ENCODE measurements at places on chromosomes 4 and X. TPM values are rescaled to one million over a fixed set of nuclear protein-coding genes. Genes with fewer than 3 reads are reported as not detected.

DNA sequence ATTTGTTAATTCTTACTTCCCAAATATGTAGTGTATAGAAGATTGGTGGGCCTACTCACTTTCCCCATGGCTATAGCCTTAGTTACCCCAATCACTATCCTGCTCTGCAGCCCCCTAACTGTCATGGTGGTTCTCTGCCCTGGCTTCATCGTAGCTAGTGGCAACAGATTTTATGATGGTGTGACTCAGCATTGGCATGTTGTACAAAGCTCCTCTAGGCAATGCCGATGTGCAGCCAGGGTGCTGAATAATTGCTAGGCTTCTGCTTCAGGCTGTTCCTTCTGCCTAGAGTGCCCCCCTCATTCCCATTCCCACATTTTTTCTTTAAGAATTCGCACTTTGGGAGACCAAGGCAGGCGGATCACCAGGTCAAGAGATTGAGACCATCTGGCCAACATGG, 35.2 kb downstream of the AFF2 start:
- H3K27me3 ChIP-seq = no peaks in the 10 kb centered on the region
- H3K36me3 ChIP-seq = no peaks in the 10 kb centered on the region
- H3K4me1 ChIP-seq = no peaks in the 10 kb centered on the region
- no peak overlapping the region for H3K4me3 ChIP-seq
- no peak overlapping the region for H3K27ac ChIP-seq

DNA sequence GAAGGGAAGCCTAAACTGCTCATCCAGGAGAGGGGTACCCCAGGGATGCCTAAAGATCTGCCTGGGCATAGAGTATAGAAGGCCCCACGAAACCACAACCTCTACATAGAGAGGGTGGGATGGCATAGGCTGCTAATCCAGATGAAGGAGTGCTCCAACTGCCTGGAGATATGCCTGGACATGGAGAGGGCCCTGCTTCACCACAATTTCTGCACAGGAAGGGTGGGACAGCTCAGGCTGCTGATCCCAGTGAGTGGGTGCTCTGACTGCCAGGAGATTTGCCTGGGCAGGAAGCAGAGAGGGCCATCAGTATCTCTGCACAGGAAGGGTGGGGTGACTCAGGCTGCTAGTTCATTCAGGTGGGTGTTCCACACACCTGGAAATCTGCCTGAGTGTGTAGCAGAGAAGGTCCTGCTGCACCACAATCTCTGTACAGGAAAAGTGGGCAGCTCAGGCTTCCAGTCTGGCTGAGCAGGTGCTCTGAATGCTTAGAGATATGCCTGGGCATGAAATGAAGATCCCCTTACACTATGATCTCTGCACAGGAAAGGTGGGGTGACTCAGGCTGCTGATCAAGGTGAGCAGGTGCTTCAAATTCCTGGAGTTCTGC, 61.1 kb downstream of the ZNF518B start:
- H3K4me3 ChIP-seq = no peak overlapping the region
- H3K36me3 ChIP-seq = no peaks in the 10 kb centered on the region
- H3K4me1 ChIP-seq = no peaks in the 10 kb centered on the region

The HEPH gene
- total RNA-seq = not detected

The BTK gene
- not detected for total RNA-seq

GRCh38 chr4:45120163-45120562, 393.8 kb upstream of the GNPDA2 start:
- H3K27ac ChIP-seq = no peak overlapping the region
- no peaks in the 10 kb centered on the region for H3K36me3 ChIP-seq
- no peak overlapping the region for H3K4me3 ChIP-seq
- no peaks in the 10 kb centered on the region for H3K27me3 ChIP-seq
- no peak for DNase-seq

The CPLX1 gene
- total RNA-seq = 2.2 TPM

The CXCL10 gene
- not detected for total RNA-seq

The NPFFR2 gene
- total RNA-seq = not detected

The KLKB1 gene
- total RNA-seq = not detected

GRCh38 chrX:22135171-22135711, 103.1 kb downstream of the PHEX start:
- H3K4me1 ChIP-seq = peaks cover 42% of the 10 kb centered on the region
- peak overlapping the region; percentile 99 for H3K27ac ChIP-seq
- H3K36me3 ChIP-seq = no peaks in the 10 kb centered on the region
- H3K27me3 ChIP-seq = no peaks in the 10 kb centered on the region
- peak overlapping the region; percentile 47 for H3K4me3 ChIP-seq
- DNase-seq = peak; percentile 14

- H3K4me1 ChIP-seq = no peaks in the 10 kb centered on the region
- no peaks in the 10 kb centered on the region for H3K36me3 ChIP-seq
- no peaks in the 10 kb centered on the region for H3K27me3 ChIP-seq
- H3K4me3 ChIP-seq = no peak overlapping the region
Measured at GRCh38 chrX:20547611-20548051, 280.9 kb upstream of the RPS6KA3 start.

DNA sequence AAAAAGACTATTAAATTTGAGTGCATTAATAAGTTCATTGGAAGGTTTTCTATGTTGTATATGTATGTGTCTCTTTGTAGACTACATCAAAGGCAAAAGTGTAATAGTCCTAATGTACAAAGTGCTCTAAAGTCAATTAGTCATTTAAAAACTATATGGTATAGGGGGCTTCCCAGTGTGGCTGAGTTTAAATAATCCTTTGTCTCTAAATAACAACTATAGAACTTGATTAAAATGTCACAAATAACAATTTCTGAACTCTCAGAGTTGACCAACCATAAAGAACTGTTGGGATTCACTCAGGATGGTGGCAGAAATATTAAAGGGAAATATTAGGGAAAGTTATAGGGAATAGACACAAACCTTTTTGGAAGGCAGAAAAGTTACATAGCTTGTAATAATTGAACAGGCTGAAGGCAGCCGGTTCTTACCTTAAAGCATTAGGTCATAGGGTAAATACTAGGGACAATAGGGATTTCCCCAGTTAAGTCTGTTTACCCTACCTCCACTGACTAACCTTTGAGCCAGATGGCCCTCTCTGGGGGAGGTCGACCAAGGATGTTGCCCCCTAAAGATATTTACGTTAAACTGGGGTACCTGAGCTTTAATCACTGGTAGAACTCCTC, 1054.2 kb downstream of the ARAP2 start:
- no peak overlapping the region for H3K4me3 ChIP-seq
- H3K36me3 ChIP-seq = no peaks in the 10 kb centered on the region
- H3K27ac ChIP-seq = no peak overlapping the region
- no peaks in the 10 kb centered on the region for H3K27me3 ChIP-seq

- no peaks in the 10 kb centered on the region for H3K36me3 ChIP-seq
- no peaks in the 10 kb centered on the region for H3K27me3 ChIP-seq
- H3K27ac ChIP-seq = no peak overlapping the region
- no peak overlapping the region for H3K4me3 ChIP-seq
- peaks cover 9% of the 10 kb centered on the region for H3K4me1 ChIP-seq
- DNase-seq = no peak
Measured at GRCh38 chrX:68440940-68441339, 7.6 kb upstream of the OPHN1 start.

DNA sequence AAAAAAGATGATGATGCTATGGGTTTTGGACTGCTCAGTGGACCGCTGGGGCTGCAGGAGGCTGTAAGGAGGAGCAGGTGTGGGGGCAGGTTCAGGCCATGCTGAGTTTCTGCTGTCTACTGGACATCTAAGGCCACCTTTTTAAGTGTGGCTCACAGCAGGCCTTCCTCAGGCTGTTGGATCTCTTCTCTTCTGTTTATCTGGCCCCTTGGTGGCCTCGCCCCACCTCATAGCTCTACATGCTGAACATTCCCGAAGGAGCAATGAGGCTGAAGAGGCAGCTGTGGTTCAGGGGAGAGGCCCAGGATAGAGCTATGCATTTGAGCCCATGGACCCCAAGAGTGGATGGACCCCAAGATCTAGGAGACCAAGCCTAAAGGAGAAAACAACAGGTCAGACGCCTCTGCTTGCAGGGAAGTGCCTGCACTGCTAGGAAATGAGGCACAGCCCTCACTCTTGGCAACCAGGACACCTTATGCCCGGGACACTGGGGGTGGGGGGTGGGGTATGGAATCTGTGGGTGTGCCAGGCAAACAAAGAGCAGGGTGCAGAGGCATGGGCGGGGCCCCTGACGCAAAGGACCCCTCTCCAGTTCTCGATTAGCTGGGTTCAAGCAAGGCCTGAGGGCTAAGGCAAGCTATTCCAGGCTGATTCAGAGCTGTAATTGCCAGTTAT, 168.9 kb downstream of the BCOR start:
- no peaks in the 10 kb centered on the region for H3K27me3 ChIP-seq
- H3K36me3 ChIP-seq = no peaks in the 10 kb centered on the region
- H3K27ac ChIP-seq = no peak overlapping the region

DNA sequence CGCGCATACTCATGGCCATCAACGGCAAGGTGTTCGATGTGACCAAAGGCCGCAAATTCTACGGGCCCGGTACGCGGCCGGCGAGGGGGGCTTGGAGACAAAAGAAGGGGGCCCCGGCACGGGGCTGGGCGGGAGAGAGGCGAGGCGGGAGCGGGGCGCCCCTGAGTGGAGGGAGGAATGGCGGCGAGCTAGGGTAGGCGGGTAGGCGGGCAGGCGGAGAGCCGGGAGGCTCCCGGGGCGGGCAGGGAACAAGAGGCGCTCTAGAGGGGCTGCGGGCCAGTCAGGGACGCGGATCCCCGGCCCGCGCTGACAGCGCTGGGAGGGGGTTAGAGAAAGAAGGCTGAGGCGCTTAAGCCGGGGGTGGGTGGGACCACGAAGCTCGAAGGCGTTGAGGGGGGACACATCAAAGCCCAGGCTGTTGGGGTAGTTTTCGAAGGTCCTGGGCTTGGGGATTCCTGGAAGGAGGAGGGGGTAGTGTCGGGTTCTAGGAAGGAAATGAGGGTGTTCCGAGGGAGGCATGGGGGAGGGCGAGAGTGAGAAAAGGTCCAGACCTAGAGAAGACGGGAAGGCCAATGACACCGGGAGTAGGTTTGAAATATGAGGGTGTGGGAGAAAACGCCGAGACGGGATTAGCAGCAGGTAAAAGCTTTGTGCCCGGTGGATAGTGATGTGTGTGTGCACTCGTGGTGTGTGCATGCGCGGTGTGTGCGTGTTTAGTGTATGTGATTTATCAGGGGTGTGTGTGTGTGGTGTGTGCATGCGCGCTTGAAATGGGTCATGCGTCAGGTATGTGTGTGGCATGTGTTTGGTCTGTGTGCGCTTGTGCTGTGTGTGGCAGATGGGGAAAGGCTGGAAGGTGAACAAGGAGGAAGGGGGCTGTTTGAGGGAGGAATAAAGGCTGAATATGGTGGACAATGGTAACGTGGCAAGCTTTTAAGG, 807 bp downstream of the PGRMC1 start:
- DNase-seq = peak; percentile 25
- H3K27ac ChIP-seq = peak overlapping the region; percentile 33
- H3K36me3 ChIP-seq = peaks cover 17% of the 10 kb centered on the region

DNA sequence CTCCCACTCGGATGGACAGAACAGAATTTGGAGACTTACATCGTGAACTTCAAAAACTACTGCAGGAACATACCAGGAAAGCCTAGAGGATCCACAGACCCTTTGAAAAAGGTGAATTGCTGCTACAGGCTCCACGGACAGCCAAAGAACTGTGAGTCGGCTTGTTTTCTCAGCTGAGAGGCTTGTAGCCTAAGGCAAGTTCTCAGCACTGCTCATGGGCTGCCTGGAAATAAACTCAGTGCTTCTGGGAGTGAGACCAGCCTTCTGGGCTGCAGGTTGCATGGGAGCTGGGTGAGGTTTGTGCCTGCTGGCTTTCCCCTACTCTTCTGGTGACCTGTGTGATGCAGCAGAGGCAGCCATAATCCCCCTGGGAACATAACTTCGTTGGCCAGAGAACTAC, 1397.6 kb downstream of the FAM133A start:
- H3K4me3 ChIP-seq = no peak overlapping the region
- no peak for DNase-seq
- no peaks in the 10 kb centered on the region for H3K36me3 ChIP-seq

- H3K27me3 ChIP-seq = no peaks in the 10 kb centered on the region
- H3K27ac ChIP-seq = no peak overlapping the region
- DNase-seq = no peak
- H3K36me3 ChIP-seq = no peaks in the 10 kb centered on the region
- no peak overlapping the region for H3K4me3 ChIP-seq
Measured at GRCh38 chrX:150086371-150086770, 148.1 kb upstream of the EOLA2 start.

GRCh38 chrX:40531056-40531826, 49.5 kb upstream of the ATP6AP2 start:
- no peaks in the 10 kb centered on the region for H3K4me1 ChIP-seq
- no peaks in the 10 kb centered on the region for H3K36me3 ChIP-seq
- no peak for DNase-seq
- H3K4me3 ChIP-seq = no peak overlapping the region

- no peaks in the 10 kb centered on the region for H3K27me3 ChIP-seq
- H3K4me1 ChIP-seq = no peaks in the 10 kb centered on the region
- no peak for DNase-seq
Measured at GRCh38 chrX:39261446-39262147, 460.3 kb downstream of the MID1IP1 start.

DNA sequence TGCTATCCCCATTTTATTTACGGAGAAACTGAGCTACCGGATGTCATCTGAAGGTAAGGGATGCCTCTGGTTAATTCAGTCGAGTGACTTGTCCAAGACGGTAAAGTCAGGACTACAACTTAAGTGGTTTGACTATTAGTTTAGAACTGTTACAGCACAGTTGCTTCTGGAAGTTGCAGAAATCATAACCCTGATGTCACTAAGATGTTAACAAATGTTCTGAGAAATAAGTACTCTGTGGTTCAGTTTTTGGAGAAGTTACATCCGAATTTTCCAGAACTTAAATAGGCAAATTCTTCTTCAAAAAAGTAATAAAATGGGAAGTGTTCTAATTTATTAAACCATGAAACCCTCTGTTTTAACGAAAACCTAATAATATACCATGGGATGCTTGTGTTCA, 3.1 kb downstream of the PPA2 start:
- no peaks in the 10 kb centered on the region for H3K27me3 ChIP-seq
- peaks cover 16% of the 10 kb centered on the region for H3K4me1 ChIP-seq
- peaks cover 10% of the 10 kb centered on the region for H3K36me3 ChIP-seq
- H3K27ac ChIP-seq = no peak overlapping the region
- H3K4me3 ChIP-seq = no peak overlapping the region

DNA sequence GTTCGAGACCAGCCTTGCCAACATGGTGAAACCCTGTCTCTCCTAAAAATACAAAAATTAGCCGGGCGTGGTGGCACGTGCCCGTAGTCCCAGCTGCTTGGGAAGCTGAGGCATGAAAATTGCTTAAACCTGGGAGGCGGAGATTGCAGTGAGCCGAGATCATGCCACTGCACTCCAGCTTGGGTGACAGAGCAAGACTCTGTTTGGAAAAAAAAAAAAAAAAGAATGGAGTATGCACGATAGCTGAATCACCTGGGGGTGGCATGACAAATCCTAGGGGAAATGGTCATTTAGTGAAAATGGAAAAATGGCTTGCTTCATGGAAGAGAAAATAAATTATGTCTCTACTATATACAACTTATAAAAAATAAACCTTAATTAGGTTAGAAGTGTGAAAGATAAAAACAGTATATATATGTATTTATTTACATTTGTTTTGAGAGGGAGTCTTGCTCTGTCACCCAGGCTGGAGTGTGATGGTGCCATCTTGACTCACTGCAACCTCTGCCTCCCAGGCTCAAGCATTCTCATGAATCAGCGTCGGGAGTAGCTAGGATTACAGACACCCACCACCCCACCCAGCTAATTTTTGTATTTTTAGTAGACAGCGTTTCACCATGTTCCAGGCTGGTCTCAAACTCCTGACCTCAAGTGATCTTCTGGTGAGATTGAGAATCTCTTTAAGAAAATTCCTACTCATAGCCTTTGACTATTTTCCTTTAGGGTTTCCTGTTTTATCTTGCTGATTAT, 19.3 kb upstream of the ING2 start:
- no peaks in the 10 kb centered on the region for H3K4me1 ChIP-seq
- DNase-seq = no peak
- no peak overlapping the region for H3K27ac ChIP-seq
- H3K27me3 ChIP-seq = no peaks in the 10 kb centered on the region

The RPS6KA3 gene
- total RNA-seq = 51.4 TPM

The UCHL1 gene
- 1,355 TPM for total RNA-seq

The PCDH10 gene
- total RNA-seq = not detected
